ENCODE measurements at places on chromosomes 12 and 14.

DNA sequence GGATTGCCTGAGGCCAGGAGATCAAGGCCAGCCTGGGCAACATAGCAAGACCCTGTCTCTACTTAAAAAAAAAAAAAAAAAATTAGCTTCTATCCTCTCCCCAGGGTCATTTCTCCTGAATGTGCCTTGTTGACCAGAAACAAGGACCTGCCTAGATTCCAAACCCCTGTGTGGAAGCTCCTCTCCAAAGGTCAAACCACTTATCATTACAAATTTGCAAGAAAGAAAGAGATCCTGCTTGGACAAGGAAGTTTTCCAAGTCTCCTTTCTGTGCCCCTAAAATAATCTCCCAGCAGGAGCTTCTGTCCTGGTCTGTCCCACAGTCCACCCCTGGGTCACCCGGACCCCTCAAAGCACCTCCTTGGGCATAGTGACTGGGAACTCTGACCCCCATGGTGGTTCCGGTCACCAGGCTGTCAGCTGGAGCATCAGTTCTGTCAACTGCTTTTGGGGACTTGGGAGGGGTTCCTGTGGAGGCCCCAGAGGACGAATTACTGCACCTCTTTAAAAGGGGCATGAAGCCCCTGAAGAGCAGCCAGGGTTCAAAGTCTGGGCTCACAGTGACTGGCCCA, 38.4 kb downstream of the ACTN1 start:
- no peak for DNase-seq

- no peak for DNase-seq
These were observed 219.3 kb downstream of the TRHDE start for GRCh38 chr12:72491426-72491825.

GRCh38 chr12:63918800-63919300, 74.3 kb downstream of the SRGAP1 start:
- no peak for DNase-seq

GRCh38 chr12:11015775-11016430, 6.5 kb downstream of the TAS2R19 start:
- no peak for DNase-seq

DNA sequence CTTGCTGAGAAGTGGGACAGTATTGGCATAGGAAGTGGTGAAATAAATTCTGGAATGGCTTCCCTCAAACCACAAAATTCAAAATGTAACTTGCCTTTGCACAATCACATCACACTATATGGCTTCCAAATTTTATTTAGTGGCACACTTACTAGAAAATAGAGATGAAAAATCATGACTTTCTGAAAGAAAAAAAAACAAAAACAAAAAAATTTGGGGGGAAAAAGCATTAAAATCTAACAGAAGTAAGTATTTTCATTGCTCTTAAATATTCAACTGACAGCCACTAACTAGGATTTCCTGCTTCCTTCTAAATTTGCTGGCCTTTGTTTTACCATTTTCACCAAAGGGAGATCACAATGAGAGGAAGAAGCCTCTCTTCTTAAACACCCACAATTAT, 23.0 kb downstream of the ATF7 start:
- no peak for DNase-seq

GRCh38 chr12:54352891-54353874, 11.1 kb downstream of the GPR84 start:
- no peak for DNase-seq

- no peak for DNase-seq
These were observed at the start of gene ANO4 for GRCh38 chr12:100794441-100795173. TSS of gene ANO4 (plus strand) at chr12:100794776. CDS start at chr12:100901786, 107,010 bp downstream.

DNA sequence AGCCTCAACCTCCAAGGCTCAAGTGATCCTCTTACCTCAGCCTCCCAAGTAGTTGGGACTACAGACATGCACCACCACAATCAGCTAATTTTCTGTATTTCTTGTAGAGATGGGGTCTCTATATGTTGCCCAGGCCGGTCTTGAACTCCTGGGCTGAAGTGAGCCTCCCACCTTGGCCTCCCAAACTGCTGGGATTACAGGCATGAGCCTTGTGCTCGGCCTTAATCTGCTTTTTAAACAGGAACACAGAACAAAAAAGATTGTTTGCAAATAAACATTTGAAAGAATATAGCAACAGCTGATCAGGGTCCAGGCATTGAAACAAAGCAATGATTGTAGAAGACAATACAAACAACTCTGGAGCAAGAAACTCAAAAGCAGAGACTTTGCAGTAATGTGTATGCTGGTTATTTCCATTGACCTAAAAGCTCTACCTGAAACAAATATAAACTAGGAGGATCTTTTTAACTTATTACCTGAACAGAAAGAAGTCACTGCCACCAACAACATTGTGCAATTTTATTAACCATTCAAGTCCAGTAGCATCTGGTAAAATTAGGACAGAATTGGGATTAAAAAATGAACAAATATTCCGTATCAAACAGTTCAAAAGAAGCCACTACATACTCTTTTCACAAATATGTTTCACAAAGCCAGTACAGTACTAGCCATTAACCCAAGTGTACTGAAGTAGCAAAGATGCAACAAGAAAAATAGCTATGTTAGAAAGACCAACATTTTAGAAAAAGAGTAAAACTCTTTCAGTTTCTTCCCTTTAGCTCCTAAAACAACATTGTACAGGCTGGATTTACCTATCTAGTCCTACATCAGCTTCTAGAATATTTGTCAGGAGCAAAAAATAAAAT, 14.2 kb downstream of the AMN1 start:
- no peak for DNase-seq

GRCh38 chr12:6333566-6333965, 8.3 kb downstream of the TNFRSF1A start:
- peak; percentile 36 for DNase-seq

DNA sequence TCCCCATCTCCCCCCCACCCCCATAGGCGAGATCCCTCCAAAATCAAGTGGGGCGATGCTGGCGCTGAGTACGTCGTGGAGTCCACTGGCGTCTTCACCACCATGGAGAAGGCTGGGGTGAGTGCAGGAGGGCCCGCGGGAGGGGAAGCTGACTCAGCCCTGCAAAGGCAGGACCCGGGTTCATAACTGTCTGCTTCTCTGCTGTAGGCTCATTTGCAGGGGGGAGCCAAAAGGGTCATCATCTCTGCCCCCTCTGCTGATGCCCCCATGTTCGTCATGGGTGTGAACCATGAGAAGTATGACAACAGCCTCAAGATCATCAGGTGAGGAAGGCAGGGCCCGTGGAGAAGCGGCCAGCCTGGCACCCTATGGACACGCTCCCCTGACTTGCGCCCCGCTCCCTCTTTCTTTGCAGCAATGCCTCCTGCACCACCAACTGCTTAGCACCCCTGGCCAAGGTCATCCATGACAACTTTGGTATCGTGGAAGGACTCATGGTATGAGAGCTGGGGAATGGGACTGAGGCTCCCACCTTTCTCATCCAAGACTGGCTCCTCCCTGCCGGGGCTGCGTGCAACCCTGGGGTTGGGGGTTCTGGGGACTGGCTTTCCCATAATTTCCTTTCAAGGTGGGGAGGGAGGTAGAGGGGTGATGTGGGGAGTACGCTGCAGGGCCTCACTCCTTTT, 2.7 kb downstream of the GAPDH start:
- DNase-seq, result no peak

GRCh38 chr12:26872625-26873024, 39.6 kb upstream of the ITPR2 start:
- no peak for DNase-seq

GRCh38 chr14:24077086-24077485, 5.7 kb downstream of the CPNE6 start:
- DNase-seq, result no peak

- DNase-seq, result no peak
These were observed 65.6 kb upstream of the USP15 start for GRCh38 chr12:62194616-62195015.

GRCh38 chr12:52907092-52907810, 2.4 kb upstream of the KRT8 start:
- DNase-seq, result no peak

DNA sequence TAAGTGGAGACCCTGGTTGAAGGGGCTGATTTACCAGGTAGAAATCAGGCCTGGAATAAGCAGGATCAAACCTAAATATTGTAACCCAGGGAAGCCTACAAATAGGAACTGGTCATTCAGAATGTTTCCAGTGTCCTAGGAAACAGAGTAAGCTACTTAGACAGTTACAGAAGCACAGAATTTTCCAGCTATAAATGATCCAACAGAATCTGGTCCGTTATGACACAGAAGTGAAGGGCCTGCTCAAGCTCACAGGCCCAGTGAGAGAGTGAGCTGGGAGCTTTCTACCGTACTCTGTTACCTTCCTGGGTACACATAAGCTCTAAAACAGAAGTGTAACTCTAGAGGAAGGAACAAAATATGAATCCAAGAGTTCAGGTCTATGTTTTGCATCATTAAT, 119.1 kb downstream of the TTC7B start:
- no peak for DNase-seq

GRCh38 chr12:53160673-53161072, 19.8 kb upstream of the ZNF740 start:
- no peak for DNase-seq

- no peak for DNase-seq
These were observed 765 bp upstream of the NFYB start for GRCh38 chr12:104138797-104139152.

DNA sequence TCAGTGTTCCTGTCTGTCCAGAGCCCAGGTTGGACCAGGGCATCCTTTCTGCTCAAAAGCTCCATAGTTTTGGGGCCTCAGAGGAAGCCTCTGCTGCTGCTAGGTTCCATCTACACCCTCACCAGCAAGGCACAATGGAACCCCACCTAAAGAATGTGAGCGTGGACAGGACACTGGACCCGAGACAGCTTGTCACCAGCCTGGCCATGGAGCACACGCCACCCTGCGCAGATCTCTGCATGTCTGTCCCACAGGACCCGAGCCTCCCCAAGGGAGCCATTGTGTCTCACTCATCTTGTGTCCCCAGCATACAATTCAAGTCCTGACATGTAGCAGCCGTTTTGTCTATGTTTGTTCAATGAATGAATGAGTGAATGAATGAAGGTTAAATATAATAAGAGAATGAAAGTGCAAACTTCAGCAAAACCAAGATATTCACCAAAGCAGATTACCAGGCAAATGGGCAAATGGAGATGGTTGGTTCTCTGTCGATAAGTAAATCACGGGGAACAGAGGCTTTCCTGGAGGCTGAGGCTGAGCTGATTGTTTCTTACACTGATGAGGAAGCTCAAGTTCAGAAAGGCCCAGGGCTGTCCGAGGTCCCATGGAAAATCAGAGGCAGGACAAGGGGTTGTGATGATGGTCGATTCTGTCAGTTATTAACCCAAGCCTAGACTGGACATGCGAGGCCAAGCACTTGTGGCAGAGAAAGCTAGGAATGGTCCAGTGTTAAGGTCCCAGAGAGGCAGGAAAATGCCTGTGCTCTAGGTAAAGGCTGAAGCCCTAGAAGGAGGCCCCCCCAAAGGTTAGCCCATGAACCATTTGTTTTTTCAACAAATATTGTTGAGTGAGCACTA, 27.0 kb downstream of the SERPINA3 start:
- no peak for DNase-seq

DNA sequence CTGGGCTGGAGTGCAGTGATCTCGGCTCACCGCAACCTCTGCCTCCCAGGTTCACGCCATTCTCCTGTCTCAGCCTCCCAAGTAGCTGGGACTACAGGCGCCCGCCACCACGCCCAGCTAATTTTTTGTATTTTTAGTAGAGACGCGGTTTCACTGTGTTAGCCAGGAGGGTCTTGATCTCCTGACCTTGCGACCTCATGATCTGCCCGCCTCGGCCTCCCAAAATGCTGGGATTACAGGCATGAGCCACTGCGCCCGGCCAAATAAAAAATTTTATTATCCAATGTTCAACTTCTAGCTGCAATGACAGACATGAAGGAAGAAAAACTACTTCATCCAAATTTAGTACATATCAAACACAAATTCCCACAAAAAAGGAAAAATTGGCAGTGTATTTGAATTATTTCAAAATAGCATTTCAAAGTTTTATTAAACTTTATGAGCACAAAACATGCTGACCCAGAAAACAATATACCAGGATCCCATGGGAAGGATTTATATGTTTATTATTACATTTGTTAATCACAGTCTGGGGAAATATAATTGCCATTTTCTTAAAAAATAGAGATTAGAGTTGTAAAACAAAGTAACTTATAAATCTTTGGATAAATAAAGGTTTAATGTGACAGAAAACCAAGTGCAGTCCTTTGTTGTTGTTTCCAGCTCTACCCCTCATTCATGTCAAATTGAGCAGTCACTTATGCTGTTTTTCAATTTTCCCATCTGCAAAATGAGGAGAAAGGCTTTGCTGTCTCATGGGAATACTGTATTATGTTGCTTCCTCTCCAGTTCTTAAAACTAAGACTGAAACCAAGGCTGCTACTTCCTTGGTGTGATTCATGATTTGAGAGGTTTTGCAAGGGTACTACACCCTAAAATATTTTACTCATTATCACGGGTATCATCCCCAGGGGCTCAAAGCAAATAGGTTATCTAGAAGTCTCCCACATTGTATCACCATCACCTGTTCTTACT, 155.2 kb upstream of the AVPR1A start:
- no peak for DNase-seq

- DNase-seq, result no peak
These were observed 1.3 kb upstream of the MDM2 start for GRCh38 chr12:68806488-68807237.

GRCh38 chr14:44928793-44929192, 33.0 kb downstream of the KLHL28 start:
- DNase-seq, result no peak

DNA sequence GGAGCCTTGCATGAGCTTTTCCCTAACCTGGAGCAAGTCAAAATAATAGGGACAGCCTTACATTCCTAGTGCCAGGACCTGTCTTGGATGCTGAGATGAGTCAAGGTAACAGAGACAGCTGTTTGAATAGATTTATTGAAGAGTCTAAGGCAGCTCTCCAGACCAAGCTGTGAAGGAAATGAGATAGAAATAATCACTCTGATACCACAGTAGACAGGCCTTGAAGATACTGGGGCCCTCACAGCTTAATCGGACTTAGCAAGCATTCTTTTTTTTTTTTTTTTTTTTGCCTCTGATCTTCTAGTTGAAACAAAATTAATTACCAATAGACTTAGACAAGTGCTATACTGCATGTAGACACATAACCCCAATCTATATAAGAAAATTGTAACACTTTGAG, 3.1 kb upstream of the RNASE9 start:
- no peak for DNase-seq

- no peak for DNase-seq
These were observed 49.5 kb downstream of the SLC2A13 start for GRCh38 chr12:40056373-40056772.

GRCh38 chr14:106304271-106304670, 777.9 kb downstream of the TMEM121 start:
- no peak for DNase-seq

- DNase-seq, result peak; percentile 43
These were observed 48.5 kb downstream of the BAZ2A start for GRCh38 chr12:56581418-56582145.

- DNase-seq, result no peak
These were observed 97.3 kb downstream of the NCOR2 start for GRCh38 chr12:124470139-124470538.

DNA sequence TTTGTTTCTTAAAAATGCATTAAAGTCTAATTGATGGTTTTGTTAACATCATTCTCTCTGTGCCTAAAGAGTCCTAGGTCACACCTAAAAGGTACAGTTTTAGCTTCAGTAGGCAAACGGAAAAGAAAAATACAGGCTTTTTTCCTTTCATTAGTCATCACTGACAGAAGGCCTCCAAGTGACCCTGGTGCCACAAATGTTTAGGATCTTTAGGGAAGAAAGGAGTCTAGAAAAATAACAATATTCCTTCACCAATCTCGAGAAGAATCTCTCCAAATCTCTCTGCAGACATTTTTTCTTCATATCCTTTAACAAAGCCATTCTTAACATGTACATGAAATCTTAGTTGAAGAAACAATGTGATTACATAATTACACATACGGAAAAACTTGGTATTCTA, 2.0 kb downstream of the DENND5B start:
- no peak for DNase-seq

GRCh38 chr12:120844768-120845449, 59.2 kb downstream of the SPPL3 start:
- DNase-seq, result no peak
